Gastrocnemius medialis (tissue), 4 donors: ENCODE measurements at places on chromosomes 6 and 20. TPM values are rescaled to one million over a fixed set of nuclear protein-coding genes. Genes with fewer than 3 reads are reported as not detected.

The C4B gene
- total RNA-seq = 5.7 TPM

The HLA-DPB1 gene
- total RNA-seq = 27.4 TPM

- no peak for DNase-seq
- no peaks in the 10 kb centered on the region for H3K36me3 ChIP-seq
- no peak overlapping the region for H3K4me3 ChIP-seq
Measured at GRCh38 chr6:74851596-74851995, 354.3 kb downstream of the COL12A1 start.

The WFDC12 gene
- total RNA-seq = not detected

DNA sequence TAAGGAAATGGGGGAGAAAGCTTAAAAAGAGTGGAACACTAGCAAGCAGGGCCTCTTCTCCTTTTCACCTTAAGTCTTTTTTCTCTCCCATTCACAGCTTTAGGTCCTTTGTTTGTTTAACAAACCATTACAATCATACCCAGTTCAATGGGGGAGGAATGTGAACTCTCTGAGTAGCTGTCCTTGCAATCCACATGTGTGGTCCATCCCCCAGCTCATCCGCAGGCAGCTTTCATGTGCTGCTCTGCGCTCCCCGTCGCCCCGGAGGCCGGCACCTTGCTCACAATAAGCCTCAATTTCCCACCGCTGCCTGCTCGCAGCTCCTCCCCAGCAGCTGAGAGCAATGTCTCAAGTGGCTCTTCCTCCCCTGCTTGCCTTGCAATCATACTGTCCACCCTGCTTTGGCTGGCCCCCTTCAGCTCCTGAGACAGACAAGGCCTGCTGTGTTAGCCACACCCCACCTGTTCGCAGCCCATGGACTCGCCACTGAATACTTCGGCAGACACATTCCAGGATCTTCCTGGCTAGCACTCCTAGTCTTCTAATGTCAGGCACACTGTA is 49.1 kb downstream of the PLAGL1 start:
- H3K27me3 ChIP-seq = no peaks in the 10 kb centered on the region
- H3K27ac ChIP-seq = no peak overlapping the region
- peaks cover 3% of the 10 kb centered on the region for H3K4me1 ChIP-seq
